ENCODE measurements at places on chromosomes 1 and 21. TPM values are rescaled to one million over a fixed set of nuclear protein-coding genes. Genes with fewer than 3 reads are reported as not detected.

The PCSK9 gene
- total RNA-seq, result not detected

The SPRR3 gene
- not detected for total RNA-seq

The APCS gene
- not detected for total RNA-seq

The PALMD gene
- 3.9 TPM for total RNA-seq

The ERICH3 gene
- not detected for total RNA-seq

The FAM229A gene
- 3.6 TPM for total RNA-seq

The KRTAP11-1 gene
- total RNA-seq, result not detected

The CELA2A gene
- not detected for total RNA-seq

The SAMD13 gene
- 9.6 TPM for total RNA-seq

The CR1 gene
- not detected for total RNA-seq
